Activated T-cell treated with anti-CD3 and anti-CD28 coated beads for 24 hours (primary cell): ENCODE measurements at places on chromosomes 7 and 10.

DNA sequence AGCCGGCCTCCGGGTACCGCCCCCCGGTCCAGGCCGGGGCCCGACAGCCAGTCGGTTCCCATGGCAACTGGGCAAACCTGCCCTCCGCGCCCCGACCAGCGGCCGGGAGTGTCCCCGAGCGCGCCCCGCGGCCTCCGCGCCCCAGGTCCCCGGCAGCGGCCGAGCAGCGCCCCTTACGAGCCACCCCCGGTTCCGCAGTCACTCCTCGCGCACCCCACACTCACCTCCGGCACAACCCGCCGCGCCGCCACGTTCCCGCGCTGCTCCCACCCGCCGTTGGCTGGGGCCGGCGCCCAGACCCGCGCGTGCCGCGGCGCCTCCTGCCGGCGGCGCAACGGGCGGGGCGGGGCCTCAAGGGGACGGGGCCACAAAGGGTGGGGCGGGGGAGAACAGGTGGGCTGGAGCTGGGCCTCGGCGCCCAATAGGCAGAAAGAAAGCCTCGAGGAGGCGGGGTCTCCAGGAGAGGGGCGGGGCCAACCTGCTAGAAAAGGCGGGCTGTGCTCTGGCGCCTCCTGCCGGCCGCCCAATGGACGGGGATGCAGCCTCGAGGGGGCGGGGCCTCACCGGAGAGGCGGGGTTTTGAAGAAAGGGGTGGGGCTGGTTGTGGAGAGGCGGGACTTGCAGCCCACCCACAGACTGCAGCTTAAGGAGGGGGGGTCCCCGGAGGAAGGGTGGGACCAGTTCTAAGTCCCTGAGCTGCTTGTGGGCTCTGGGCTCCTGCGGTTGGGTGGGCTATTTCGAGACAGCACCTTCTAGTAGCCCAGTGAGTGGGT is at the start of gene RADIL:
RADIL (minus strand) TSS at position 345 of the 773 bp plus-strand sequence. CDS start 5,577 bp downstream, outside the sequence.
- DNase-seq = peak; percentile 87

GRCh38 chr10:112950714-112951358 is 789 bp downstream of the TCF7L2 start:
- DNase-seq = no peak

- DNase-seq = no peak
Measured at GRCh38 chr10:3236644-3237404, 64.2 kb upstream of the PITRM1 start.

DNA sequence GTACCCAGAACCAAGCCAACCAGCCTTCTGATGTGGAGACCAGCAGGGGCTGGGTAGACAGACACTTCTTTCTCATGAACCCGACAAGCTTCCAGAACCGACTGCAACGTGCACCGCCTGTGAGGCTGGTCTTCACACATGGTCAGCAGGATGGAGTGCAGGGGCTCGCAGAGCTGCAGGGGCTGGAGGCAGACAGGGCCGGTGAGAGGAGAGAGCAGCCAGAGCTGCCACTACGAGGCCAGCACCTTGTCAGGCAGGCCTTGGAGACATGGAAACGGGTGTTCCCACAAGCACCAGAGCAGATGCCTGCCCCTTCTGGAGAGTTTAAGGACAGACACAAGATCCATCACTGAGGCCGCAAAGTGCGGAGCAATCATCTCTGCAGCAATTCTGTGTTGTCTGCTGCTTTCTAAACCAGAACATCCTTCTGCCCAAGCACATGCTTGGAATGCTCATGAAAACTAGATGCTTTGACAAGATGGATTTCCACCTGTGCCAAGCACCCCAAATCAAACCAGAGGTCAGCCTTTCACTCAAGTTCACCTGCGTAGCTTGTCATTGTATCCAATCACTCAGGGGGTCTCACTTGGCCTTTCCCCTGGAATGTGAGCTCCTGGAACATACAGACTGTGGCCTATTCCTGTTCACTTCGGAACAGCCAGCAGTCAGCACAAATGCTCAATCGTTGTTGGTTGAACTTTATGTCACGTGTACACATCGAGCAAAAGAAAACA is 32.2 kb downstream of the FRMPD2 start:
- DNase-seq = no peak

DNA sequence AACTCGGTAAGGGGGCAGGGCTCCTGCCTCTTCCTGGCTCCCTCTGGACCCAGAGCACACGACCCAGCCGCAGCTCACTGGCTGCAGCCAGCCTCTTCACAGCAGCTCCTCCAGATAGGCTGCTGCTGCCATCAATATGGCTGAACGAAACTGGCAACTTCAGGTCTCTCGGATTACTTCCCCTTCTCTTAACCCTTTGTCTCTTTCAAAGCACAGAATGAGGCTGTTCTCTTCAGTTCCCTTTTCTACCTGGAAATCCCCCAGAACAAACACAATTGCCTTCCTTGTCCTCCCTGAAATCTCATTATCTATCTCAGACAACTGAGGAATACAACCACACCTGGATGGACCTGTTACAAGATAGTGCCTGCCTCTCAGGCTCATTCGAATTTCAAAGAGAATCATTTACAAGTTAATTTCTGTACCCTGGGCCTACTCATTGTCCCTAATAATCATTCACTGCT is 193.4 kb upstream of the MBL2 start:
- DNase-seq = no peak
